ENCODE measurements at places on chromosomes 6 and 20.

- DNase-seq = no peak
These were observed 26.5 kb upstream of the MYCT1 start for GRCh38 chr6:152671171-152671570.

- DNase-seq = no peak
These were observed 162.9 kb upstream of the SASH1 start for GRCh38 chr6:148179786-148180185.

GRCh38 chr20:25223765-25224720 lies 23.8 kb upstream of the PYGB start:
- no peak for DNase-seq

- DNase-seq = no peak
These were observed 20.9 kb upstream of the SPO11 start for GRCh38 chr20:57308451-57309271.

- DNase-seq = no peak
These were observed 368.8 kb downstream of the ESR1 start for GRCh38 chr6:152176268-152176667.

- DNase-seq = peak; percentile 43
These were observed 968 bp downstream of the PHF3 start for GRCh38 chr6:63636518-63637021.

DNA sequence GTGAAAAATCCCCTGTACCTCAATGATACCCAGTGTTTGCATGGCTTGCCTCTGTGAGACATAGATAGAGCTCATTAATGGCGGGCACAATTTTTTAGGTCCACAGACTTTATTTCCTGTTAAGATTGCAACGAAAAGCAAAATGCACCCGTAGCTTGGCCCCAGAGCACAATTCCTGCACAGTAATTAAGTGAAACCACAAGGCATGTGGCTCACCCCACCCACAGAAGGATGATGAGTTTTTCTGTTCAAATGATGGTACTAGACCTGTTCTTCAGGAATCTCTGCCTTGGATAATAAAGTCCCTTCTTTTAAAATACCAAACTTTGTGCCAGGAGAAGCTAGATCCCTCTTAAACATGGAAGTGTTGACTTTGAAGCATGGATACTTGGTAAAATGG lies 738.1 kb downstream of the QKI start:
- no peak for DNase-seq

GRCh38 chr6:79246891-79247290 lies 12.4 kb upstream of the HMGN3 start:
- DNase-seq = no peak

DNA sequence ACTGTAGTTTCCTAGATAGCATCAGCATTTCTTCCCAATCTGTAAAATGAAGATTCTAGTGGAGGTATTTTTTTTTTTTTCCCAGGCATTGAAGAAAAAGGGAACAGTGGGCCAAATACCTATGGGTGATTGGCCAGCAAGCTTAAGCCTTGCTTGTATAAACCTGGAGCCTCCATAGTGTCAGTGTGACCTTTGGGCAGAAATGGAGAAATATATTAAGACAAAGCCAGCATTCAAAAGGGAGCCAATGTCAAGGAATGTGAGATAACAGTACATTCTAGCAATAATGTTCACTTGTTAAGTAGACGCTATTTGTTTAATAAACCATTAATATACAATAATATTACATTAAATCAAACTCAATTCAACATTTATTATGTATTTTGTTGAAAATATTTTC lies 275.4 kb downstream of the FOXA2 start:
- no peak for DNase-seq

DNA sequence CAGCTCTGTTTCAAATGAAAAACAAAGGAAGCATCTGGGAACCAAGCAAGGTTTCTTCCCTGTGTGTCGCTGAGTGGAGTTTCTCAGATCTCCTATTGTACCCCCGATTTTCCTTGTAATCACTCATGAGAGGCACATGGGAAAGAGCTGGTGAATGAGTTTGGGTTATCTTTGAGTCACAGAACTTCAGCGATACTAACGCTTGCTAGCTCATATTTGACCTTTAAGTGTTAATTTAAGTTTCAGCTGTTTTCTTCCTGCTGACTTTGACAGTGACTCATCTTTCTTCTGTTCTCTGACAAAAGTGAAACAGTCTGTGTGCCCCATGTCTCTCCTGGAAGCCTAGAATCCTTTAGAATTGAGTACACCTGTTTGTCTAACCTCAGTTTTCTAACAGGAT lies 261.1 kb upstream of the RGS17 start:
- no peak for DNase-seq

DNA sequence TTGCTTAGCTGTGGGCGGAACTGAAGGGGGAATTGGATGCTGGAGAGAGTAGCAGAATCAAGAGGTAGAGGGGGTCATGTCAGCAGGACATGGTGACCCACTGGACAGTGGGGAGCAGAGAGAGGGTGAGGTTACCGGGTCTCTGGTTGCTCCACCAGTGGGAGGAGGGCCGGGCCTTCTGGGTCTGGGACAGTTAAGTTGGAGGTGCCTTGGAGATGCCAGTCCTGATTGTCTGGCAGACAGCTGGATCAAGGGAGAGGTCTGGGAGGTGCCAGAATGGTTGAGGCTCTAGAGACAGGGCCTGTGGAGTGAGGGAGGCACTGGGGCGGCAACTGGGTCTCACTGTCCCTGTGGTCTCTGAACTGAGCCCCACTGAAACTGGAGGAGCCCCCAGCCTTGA lies 24.6 kb downstream of the MANBAL start:
- DNase-seq = no peak

GRCh38 chr20:32378461-32378860 lies 20.3 kb downstream of the ASXL1 start:
- DNase-seq = no peak

GRCh38 chr20:24664266-24664986 lies 195.0 kb downstream of the SYNDIG1 start:
- DNase-seq = no peak

GRCh38 chr6:41543087-41543486 lies 3.1 kb upstream of the FOXP4 start:
- no peak for DNase-seq

DNA sequence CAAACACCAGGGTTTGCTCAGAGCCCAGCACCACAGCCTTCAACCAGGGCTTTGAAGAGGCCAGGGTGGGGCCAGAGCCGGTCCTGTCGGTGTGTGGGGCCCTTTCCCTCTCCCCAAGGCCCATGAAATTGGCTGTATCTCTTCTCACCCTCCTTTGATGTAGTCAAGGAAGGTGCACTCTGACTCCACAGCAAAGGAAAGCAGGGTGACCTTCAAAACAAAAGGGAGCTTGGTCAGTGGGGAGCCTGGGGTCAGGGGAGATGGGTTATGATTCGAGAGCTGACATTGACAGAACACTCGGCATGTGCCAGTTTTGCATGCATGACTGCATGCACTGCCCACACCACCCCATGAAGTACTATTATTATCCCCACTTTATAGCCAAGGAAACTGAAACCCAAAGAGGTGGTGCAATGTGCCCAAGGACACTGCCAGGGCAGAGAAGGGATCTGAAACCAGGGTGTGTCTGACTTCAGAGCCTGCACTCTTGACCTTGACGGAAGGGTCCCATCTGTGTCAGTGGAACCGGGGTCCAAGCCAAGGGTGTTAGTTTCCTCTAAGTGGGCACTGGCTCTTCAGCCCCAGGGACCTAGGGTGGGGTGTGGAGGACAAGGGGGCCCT lies 55.4 kb downstream of the RAB44 start:
- DNase-seq = no peak

GRCh38 chr20:47857187-47857568 lies 71.9 kb upstream of the SULF2 start:
- no peak for DNase-seq

Measured in stimulated activated CD4-positive, alpha-beta T cell treated with anti-CD3 and anti-CD28 coated beads, Interleukin-2, amount 100 ng/mL, for 48 hours (primary cell).